ENCODE measurements at places on chromosomes 6 and 20. TPM values are rescaled to one million over a fixed set of nuclear protein-coding genes. Genes with fewer than 3 reads are reported as not detected.

DNA sequence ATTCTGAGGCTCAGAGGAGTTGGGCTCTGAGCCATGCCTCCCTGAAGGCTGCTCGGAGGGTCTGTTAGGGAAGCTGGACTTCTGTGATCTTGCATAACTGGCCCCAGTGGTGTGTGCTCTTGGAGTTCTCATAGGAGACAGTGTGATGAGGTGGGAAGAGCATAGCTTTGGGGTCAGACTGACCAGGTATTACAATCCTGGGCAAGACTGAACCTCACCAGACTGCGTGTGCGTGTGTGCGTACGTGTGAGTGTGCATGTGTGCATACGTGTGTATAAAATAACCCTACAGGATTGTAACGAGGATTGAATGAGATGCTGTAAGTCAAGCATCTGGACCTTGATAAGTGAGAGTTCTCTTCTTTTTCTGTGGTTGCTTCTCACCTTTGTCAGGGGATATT, 10.0 kb downstream of the BPIFB2 start:
- no peak for ATAC-seq

DNA sequence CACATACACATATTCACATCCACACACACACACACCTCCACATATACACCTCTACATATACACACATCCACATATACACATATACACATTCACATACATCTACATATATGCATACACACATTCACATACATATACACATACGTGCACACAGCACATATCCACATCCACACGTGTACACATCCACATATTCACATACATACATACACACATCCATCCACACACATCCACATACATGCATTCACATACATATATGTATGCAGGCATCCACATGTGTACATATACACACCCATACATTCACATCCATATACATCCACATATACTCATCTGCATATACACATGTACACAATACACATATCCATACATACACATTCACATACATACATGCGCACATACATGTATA, 25.6 kb upstream of the NKX2-2 start:
- no peak for ATAC-seq

- ATAC-seq, result no peak
Observed at GRCh38 chr6:96834070-96834469, 3.2 kb downstream of the GPR63 start.

Gene SALL4
- total RNA-seq, result 4.3 TPM

Gene LY6G5C
- 0.73 TPM for total RNA-seq

Measured in motor neuron (in vitro differentiated cells).